ENCODE measurements at places on chromosomes 4 and X. TPM values are rescaled to one million over a fixed set of nuclear protein-coding genes. Genes with fewer than 3 reads are reported as not detected.

DNA sequence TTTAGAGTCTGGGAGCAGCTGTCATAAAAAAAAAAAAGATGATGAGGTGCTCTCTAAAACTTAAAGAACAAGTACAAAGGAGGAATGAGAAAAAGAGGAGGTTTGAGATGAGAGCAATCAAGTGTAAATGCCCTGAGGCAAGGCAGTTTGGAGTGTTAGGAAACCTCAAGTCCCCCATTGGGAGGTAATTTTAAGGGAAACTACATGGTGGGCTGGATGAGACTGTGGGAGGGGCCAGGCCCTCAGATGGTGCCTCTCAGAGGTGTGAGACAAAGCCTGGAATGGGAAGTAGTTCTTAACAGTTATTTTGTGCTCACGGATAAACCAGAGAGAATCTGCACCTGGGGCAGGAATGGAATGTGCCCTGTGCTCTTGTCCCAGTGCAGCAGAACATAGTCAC, 1.9 kb upstream of the MAGEB3 start:
- no peak for DNase-seq

- DNase-seq, result no peak
Measured at GRCh38 chr4:64001229-64001898, 407.9 kb downstream of the TECRL start.

- peak; percentile 52 for DNase-seq
Measured at GRCh38 chr4:101981756-101982155, 191.2 kb downstream of the BANK1 start.

DNA sequence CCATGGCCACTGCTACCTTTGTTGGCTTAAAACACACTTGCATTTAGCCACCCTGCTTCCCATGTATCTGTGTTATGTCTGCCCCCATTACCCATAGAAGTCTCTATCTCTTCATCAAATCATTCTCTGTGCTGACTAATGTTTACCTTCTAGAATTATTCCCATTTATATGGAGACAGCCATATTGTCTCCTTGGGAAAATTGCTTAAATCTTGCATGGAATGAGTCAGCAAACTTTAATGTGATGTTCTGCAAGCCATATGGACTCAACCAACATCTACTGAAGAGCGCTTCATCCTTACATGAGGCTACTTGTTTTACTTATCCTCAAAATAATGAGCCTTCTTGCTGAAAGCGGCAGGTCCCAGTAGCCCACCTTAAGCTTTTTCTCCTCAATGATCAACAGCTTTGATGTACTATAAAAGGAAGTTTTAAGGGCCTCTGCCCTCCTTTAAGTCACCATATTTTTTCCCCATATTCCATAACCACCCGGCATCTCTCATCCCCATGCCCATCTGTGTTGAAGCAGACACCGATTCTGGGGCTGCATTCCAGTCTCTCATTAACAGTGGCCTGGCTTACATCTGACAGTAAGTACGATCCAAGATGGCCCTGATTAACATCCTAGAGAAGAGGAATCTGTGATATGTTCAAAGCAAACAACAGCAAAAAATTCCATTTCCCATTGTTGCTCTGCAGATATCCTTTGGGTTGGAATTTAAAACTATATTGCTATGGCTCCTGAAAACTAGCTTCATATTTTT, 130.4 kb downstream of the ARHGAP6 start:
- no peak for DNase-seq

PRDM8 gene
- 0.17 TPM for total RNA-seq

STK32B gene
- 2.6 TPM for total RNA-seq

Data from kidney epithelial cell (primary cell).